ENCODE measurements at places on chromosomes 12 and 14.

- DNase-seq: no peak
These were observed 13.0 kb downstream of the TMEM52B start for GRCh38 chr12:10191865-10192264.

GRCh38 chr14:104467641-104468040, 111.9 kb upstream of the C14orf180 start:
- no peak for DNase-seq

- DNase-seq: no peak
These were observed 17.8 kb downstream of the OTUB2 start for GRCh38 chr14:94043756-94044475.

GRCh38 chr12:90618586-90618985, 336.4 kb downstream of the CCER1 start:
- DNase-seq: no peak
